ENCODE measurements at places on chromosomes 1 and 21.

DNA sequence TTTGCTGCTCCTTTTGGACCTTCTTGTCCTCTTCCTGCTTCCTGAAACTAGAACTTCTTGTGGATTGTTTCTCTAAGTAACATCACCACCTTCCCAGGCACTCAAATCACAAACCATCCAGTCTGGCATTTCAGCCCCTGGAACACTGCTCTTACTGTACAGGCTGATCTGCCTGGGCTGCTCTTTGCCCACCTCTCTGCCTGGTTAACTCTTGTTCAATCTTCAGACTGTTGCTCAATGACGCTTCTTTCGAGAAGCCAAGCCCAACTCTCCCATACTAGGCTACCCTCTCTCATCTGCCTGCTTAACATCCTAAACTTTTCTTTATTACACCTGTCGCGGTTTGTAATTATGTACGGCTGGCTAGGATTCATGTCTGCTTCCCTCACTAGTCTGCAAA is 657 bp downstream of the DIO1 start:
- DNase-seq: no peak

GRCh38 chr1:51976846-51977602 is 13.5 kb downstream of the RAB3B start:
- DNase-seq: no peak

DNA sequence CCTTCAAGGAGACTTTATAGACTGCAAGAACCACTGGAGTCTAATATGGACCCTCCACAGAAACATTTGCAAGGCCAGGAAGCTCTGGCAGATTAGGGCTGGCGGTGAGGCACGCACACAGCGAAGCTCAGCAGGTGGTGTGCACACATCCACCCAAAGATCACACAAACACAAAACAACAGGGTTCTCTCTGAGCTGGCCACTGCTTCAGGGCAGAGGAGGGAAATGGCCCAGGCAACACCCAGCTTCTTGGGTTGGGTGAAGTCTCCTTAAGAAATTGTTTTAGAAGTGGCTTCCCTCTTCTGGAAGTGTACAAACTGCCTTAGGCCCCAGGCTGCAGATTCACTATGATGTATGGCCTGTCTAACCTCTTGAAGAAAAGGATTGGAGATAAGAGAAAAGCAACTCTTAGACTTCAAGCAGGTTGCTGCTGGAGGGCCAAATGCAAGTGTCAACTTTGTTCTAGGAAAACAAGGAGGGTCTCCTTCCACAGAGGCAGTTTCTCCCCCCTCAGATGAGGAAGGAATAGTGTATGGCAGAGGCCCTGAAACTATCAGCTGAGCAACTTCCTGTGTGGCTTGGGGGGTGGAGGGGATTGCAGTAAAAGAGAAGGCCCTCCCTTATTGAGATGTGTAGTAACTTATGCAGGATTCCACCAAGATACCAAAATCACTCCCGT is 2.0 kb downstream of the RCSD1 start:
- no peak for DNase-seq

DNA sequence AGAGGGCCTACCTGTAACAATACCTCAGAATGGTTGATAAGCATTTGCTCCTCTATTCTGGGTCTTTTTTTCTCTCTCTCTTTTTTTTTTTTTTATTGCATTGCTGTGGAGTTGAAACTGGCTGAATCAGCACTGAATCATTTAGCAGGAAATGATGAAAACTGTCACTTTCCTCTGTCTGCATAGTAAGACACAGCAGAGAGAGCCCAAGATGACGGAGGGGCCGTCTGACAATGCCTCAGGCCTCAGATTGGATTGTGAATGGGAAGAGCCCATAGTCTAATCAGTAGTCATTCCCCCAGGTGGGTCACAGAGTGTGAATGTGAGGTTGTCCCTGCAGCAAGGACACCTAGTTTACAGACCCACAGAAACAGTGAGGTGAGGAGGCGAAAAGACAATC is 193.2 kb upstream of the PLXNA2 start:
- DNase-seq: no peak

DNA sequence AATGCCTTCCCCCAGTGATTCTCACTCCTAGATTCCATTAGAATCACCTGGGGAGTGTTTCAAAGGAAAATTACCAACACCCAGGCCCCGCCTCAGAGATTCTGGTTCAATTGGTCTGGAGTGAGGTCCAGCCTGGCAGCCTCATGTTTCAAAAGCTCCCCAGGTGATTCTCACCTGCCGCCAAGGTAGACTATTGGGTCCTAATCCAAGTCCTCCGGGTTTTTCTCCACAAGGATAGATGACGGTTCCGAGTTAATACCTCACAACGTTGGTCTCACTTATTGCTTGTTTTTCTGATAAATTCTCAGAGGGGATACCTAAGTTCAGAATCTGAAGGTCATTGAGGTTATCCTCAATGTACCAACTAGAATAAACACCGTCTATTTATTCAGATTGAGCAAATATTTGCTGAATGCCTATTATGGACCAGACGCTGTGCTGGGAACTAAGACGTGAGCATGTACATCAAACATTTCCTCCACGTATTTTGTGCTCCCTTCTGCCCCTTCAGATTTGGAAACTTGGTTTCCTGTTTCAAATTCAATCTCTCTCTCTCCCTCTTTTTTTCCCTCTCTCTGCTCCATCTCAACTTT is 97.5 kb downstream of the SEC16B start:
- no peak for DNase-seq

GRCh38 chr1:43963006-43963405 is 6.8 kb upstream of the DPH2 start:
- DNase-seq: no peak

GRCh38 chr21:35048706-35049617 is at the start of gene RUNX1:
Gene RUNX1, minus strand, starts transcription at chr21:35049302.
- peak; percentile 61 for DNase-seq

GRCh38 chr1:53246261-53247134 is 8.2 kb upstream of the MAGOH start:
- DNase-seq: no peak

DNA sequence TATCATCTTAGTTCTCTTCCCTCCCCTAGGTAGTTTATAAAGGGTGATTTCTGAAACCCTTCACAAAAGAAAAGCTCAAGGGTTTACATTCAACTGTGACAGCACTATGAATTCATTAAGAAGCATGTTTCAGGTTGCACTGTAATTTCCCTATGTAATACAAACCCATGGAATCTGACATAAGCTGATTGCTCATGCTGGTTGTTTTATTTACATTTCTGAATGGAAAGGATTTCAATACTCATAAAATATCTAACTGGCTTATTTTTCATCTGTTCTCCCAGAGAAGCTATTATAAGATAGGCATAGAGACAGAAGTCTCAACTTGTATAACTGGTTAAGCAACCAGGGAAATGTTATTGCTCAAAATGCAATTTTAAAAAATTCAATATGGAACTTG is 20.5 kb downstream of the WNT2B start:
- DNase-seq: no peak

GRCh38 chr1:44305962-44306422 is 49.1 kb downstream of the ERI3 start:
- DNase-seq: no peak

DNA sequence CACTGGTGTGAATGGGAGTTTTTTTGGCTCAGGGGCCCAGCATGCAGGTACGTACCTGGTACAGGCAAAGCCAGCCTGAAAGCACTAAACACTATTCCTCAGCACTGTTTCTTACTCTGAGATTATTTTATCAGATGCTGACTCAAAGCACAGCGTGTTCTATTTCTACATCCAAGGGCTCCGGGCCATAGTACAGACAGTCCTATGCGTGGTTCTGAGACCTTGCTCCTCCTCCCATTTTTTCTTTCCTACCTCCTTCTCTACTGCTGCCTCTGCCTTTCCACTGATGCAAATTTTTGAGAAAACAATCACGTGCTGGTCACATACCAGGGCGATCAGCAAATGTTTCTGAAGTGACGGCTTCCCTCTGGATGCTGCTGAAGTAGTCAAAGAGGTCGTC is 36.3 kb downstream of the PDPN start:
- no peak for DNase-seq

- no peak for DNase-seq
Observed at GRCh38 chr1:196423612-196424011, 184.6 kb downstream of the KCNT2 start.

DNA sequence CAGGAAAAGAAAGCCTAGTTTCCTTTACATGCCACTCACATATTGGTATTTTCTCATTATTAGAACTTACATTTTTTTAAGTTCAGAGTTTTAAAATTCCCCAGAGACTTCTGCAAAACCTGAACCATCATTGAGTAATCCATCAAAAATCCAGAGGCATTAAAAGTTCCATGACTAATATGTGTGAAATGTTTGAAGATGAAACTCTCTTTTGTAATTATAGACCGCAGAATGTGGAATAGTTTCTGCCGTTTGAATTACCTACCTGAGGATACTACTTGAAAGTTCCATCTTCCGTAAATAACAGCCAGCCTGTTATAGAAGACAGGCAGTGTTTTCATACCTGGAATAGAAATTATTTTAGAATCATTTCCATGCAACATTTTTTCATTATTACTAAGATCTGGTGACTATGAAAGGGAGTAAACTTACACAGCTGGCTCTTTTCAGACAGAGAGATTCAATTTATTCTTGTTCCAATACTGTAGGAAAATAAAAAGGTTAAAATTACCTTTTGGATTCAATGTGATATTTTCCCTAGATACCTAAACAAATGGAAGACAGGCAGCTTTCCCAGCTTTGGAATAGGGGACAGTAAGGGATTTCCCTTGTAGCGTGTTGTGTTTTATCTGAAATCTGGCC is 131.4 kb downstream of the ST6GALNAC5 start:
- DNase-seq: no peak

- no peak for DNase-seq
Observed at GRCh38 chr1:76292418-76293184, 218.1 kb downstream of the ST6GALNAC3 start.

DNA sequence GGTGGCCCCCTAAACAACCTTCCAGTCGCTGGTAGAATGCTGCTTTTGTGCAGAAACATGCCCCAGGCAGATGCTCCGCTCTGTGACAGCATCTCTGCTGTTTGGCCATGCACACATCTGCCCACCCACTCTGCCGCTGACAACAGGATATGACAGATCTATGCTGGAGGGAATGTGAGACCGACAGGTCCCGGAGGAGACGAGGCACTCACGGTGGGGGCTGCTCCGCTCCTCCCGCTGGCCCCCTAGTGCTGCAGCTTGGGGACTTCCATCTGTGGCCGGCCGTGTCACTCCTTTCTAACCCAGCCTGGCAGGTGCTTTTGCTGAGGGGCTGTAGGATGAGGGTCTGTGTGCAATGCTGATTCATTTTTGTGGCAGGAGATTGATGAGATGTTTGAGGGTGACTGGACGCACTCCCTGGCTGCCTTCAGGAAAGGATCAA is 49.1 kb upstream of the DMRTB1 start:
- no peak for DNase-seq

- no peak for DNase-seq
Observed at GRCh38 chr1:208153386-208153785, 90.8 kb downstream of the PLXNA2 start.

GRCh38 chr1:53220962-53221286 is 490 bp upstream of the CZIB start:
- no peak for DNase-seq

GRCh38 chr1:111164151-111164550 is 24.1 kb downstream of the CEPT1 start:
- DNase-seq: no peak

DNA sequence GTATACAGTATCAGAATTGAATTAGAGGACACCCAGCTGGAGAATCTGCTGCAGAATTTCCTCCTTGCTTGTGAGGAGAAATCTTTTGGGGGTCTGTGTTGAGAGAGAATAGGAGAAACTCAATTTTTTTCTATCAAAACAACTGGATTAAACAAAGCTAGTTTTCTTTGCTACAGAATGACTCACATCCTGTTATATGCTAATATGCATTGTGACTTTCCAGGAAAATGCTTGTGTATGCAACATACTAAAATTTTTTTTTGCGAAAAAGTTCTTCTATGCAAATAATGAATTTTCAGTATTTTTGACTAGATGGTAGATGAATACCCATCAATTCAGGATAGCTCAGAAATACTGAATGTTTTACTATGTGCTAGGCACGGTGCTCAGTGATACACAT is 2.2 kb downstream of the VAMP4 start:
- DNase-seq: no peak

DNA sequence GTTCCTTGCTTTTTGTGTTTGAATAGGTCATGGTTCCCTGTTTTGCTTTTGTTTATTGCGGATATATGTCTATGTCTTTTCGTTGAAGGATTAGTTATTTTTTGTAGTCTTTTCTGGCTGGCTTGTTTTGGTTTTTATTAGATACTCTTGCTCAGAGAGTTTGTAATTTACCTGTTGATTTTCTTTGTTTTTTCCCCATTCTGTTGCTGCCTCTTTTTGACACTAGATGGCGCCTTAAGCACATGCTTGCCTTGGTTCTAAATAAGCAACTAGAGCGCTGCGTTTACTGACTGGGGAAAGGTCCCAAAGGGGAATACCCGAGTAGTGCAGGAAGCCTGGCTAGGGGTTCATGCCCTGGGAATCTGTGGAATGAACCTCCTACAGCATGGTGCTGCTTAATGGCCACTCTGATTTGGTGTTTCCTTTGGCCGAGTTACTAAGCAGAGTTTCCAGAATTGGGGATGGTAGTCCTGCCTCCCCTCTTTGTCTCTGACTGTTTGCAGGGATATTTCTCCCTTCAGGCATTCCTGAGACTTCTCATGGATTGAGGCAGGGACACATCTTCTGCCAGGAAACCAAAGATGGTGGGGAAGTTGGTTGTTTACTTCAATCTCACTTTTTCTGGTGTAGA is 143.2 kb downstream of the PTPRU start:
- DNase-seq: no peak

DNA sequence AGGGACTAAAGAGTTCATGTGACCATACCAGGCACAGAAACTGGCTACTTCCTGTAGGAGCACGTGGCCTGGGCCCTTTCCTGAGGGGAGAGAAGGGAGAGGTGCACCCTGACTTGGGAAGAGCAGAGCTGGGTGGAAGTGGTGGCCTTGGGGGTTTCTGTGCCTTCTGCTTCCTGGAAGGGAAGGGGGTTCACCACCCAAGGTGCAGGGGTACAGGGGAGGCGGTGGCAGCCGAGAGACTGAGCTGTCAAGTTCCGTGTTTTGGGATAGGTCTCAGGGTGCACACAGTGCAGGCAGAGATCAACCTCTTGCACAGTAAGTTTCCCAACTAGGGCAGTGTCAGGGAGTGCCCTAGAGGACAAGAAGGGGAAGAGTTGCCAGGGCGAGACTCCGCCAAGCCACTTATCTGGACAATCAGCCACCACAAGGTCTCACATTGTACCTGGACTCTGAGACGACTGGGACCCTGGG is 10.1 kb downstream of the HECTD3 start:
- no peak for DNase-seq

- DNase-seq: no peak
Observed at GRCh38 chr1:106677721-106678120, 378.8 kb upstream of the PRMT6 start.

- DNase-seq: no peak
Observed at GRCh38 chr1:151898519-151898991, 10.8 kb downstream of the THEM4 start.

DNA sequence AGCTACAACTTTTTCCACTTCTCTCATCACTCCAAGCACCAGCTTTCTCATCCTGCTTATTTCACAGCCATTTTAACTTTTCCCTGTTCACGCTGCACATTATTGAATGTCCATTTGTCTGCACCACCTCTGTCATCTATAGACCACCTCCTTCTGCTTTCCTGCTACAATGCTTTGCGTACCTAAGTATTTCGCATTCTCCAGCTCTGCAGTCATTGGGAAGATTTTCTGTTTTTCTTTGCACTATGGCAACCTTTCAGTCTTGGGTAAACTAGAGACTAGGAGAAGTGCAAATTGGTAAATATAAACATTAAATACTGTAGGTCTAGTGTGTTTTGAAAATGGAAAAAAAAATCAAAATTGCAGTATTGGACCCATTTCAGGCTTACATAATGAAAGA is 835 bp downstream of the CCDC30 start:
- DNase-seq: no peak
